ENCODE measurements at places on chromosomes 11 and 22.
A peak's percentile ranks its signal among the peaks of the same experiment; 100 is the strongest.

DNA sequence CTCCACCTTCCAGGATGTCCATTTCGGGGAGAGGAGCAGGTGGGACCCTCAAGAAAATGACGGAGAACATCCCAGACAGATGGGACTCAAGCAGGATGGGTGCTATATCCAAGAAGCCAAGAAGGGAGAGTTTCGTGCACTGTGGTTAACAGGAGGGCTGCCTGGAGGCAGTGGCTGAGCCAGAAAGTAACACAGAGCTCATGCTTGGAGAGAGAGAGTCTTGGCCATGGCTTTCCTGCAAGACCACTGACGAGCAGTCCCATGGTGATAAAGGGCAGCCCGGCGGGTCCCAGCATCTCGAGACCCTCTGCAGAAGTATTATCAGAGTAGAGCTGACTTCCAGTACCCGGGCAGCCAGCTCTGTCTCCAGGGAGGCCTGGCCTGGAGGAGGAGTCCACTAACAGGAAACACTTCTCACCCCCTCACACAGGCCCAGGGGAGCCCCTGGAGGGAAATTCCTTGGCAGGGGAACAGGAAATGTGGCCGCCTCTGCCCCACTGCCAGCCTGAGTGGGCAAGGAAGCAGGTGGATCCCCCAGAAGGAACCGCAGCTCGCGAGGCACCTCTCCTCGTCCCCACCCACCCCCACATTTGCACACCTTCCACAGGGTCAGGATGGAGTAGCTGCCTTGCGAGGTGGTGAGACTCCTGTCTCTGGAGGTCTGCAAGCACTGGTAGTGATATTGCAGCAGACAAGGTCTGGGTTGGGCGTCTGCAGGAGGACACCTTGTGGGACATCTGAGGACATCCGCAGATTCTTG lies 32.2 kb downstream of the CYTH4 start:
- peaks cover 67% of the 10 kb centered on the region for H3K4me1 ChIP-seq
- peak overlapping the region; percentile 96 for H3K27ac ChIP-seq
- H3K4me3 ChIP-seq: no peak overlapping the region
- H3K36me3 ChIP-seq: peaks cover 7% of the 10 kb centered on the region

DNA sequence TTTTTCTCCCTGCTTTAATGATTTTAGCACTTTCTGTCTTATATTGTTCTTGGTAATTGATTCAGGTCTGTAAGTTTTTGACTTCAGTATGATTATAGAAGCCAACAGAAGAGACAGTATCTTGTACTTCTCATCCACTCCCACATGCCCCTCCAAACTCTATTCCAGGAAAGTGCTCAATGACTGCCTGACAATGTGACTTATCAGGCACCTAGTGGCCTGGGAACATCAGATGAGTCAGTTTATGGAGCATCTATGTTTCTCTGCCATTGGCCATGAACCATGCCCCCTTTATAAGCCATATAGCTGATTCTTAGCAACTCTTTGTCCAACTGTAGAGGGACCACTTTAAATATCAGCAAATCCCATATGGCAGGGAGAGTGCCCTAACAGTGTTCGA lies 179.2 kb upstream of the MTMR2 start:
- H3K27me3 ChIP-seq: no peaks in the 10 kb centered on the region
- no peak overlapping the region for H3K4me3 ChIP-seq
- peaks cover 35% of the 10 kb centered on the region for H3K4me1 ChIP-seq
- H3K36me3 ChIP-seq: peaks cover 11% of the 10 kb centered on the region
- no peak for ATAC-seq
- no peak overlapping the region for H3K27ac ChIP-seq

DNA sequence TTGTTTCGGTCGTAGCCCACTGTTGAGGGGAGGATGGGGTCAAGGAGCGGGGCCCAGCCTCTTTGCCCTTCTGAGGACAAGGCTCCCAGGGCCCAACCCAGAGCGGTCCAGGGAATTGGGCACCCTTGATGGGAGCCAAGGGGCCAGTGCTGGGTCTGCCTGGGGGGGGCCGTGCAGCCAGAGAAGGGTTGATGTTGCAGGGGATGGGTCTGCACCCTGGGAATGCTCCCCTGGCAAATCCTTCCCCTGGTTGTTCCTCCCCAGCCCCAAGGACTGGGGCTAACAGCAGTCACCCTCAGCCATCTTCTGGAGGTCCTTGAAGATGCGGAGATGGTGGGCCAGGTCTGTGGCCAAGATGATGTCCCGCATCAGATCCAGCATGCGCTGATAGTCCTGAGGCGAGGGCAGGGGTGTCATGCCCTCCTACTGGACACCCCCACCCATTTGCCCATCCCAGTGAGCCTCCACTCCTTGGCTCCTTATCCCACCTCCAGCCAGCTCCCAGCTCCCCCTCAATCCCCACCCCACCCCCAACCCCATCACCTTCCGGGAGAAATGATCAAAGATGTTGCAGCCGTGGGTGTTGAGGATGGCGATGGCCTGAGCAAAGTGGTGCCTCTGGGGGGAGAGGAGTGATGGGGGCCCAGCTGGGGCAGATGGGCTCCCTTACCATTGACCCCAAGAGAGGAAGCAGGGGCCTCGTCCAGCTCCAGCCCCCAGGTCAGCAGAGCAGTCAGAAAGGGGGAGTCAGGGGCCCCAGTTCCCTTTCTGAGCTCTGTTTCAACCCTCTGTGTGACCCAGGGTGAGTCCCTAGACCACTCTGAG lies 95.0 kb downstream of the PDE2A start:
- no peak for ATAC-seq
- peaks cover 15% of the 10 kb centered on the region for H3K4me1 ChIP-seq
- H3K36me3 ChIP-seq: no peaks in the 10 kb centered on the region

DNA sequence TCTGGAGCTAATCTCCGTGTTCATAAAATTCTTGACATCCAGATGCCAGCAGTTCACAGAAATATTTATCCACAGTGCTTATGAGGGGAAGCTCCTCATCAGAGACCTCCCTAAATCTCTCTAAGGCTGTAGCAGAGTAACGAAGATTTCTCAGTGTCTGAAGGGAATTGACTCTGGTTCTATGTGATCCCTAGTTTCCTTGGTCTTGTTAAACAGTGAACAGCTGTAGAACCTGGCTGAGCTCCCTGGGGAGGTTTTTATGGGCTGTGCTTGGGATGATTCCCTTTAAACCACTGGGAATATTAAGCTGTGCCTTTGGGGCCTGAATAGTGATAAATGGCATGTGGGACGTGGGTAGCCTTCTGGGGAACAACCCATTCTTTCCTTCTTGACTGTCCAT lies 43.7 kb upstream of the ARHGAP20 start:
- H3K4me1 ChIP-seq: no peaks in the 10 kb centered on the region
- peaks cover 11% of the 10 kb centered on the region for H3K36me3 ChIP-seq
- no peaks in the 10 kb centered on the region for H3K27me3 ChIP-seq

- no peak overlapping the region for H3K27ac ChIP-seq
- peak; percentile 47 for ATAC-seq
- peaks cover 31% of the 10 kb centered on the region for H3K36me3 ChIP-seq
Measured at GRCh38 chr11:83241291-83241946, 44.7 kb downstream of the CCDC90B start.

DNA sequence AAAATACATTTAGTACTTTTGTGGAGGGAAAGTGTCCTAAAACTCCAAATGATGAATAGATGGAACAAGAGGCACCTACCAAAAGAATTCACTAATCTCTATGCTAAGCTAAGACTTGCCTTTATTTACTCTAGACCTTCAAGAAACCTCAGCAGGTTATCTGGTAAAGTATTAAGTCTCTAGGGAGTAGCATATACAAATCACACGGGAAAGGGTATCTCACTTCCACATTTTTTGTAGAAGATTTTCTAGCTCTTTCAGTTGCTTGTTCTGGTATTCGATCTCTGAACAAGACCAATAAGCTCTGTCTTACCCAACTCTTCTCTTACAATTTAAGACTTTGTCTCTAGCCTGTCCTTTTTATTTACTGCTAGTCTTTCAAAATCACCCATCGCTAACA lies 18.1 kb upstream of the CADM1 start:
- H3K4me1 ChIP-seq: no peaks in the 10 kb centered on the region
- H3K27ac ChIP-seq: no peak overlapping the region
- no peaks in the 10 kb centered on the region for H3K36me3 ChIP-seq
- no peak overlapping the region for H3K4me3 ChIP-seq
- no peak for ATAC-seq

DNA sequence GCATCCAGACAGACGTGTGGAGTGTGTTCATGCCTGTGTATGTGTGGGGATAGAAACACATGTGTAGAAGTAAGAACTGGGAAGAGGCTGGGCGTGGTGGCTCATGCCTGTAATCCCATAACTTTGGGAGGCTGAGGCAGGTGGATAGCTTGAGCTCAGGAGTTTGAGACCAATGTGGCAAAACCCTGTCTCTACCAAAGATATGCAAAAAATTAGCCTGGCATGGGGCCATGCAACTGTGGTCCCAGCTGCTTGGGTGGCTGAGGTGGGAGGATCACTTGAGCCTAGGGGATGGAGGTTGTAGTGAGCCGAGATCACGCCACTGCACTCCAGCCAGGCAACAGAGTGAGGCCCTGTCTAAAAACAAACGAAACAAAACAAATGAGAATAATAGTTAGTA lies 1166.6 kb downstream of the TBC1D22A start:
- H3K36me3 ChIP-seq: no peaks in the 10 kb centered on the region
- H3K27ac ChIP-seq: no peak overlapping the region
- peaks cover 33% of the 10 kb centered on the region for H3K27me3 ChIP-seq
- ATAC-seq: no peak
- no peak overlapping the region for H3K4me3 ChIP-seq

GRCh38 chr22:37999236-37999635 lies 14.9 kb upstream of the SOX10 start:
- no peak overlapping the region for H3K27ac ChIP-seq
- H3K4me3 ChIP-seq: no peak overlapping the region
- no peaks in the 10 kb centered on the region for H3K36me3 ChIP-seq
- peaks cover 12% of the 10 kb centered on the region for H3K27me3 ChIP-seq

GRCh38 chr11:371716-372590 lies 2.7 kb downstream of the B4GALNT4 start:
- H3K4me3 ChIP-seq: no peak overlapping the region
- peaks cover 57% of the 10 kb centered on the region for H3K27me3 ChIP-seq
- H3K27ac ChIP-seq: no peak overlapping the region
- no peak for ATAC-seq

DNA sequence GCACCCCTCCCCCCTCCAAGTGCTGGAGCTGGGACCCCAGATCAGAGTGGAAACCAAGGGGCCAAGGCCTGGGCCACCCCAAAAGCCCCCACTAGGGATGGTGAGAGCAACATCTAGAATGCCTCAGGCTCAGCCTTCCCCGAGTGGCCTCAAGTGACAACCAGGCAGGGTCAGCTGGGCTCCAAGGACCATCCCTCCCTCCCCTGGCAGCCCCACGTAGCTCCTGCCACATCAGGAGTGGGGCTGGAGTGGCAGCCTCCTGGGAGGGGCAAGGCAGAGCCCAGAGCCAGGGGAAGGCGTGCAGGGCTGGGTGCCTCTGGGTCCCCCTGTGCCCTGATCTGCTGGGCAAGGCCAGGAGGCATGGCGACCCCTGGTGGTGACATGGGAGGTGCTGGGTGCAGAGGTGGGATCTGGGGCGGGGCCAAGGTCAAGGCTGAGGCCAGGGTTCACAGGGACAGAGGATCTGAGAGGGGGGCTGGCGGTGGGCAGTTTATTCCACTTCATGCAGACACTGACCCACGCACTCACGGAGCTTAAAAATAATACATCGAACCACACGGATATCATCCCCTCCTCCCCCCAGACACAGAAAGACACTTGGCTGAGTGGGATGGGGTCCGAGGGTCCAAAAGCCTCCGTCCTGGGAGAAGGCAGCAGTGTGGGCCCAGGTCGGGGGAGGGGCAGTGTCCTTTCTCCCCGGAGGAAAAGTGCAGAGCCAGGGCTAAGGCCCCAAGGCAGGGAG lies 15.8 kb upstream of the EHD1 start:
- peaks cover 30% of the 10 kb centered on the region for H3K4me1 ChIP-seq
- no peaks in the 10 kb centered on the region for H3K27me3 ChIP-seq
- no peak overlapping the region for H3K4me3 ChIP-seq
- peak; percentile 92 for ATAC-seq

GRCh38 chr11:95922099-95922498 lies 1.8 kb downstream of the MTMR2 start:
- peaks cover 10% of the 10 kb centered on the region for H3K27me3 ChIP-seq
- no peak for ATAC-seq
- H3K36me3 ChIP-seq: no peaks in the 10 kb centered on the region
- no peak overlapping the region for H3K27ac ChIP-seq
- no peak overlapping the region for H3K4me3 ChIP-seq

- H3K27ac ChIP-seq: no peak overlapping the region
- no peaks in the 10 kb centered on the region for H3K4me1 ChIP-seq
- peaks cover 47% of the 10 kb centered on the region for H3K27me3 ChIP-seq
- ATAC-seq: no peak
Measured at GRCh38 chr22:19555651-19556050, 31.4 kb upstream of the CLDN5 start.

- H3K36me3 ChIP-seq: peaks cover 63% of the 10 kb centered on the region
- H3K4me1 ChIP-seq: peaks cover 33% of the 10 kb centered on the region
- peak overlapping the region; percentile 62 for H3K27ac ChIP-seq
- no peak for ATAC-seq
- no peak overlapping the region for H3K4me3 ChIP-seq
- no peaks in the 10 kb centered on the region for H3K27me3 ChIP-seq
Measured at GRCh38 chr11:72959998-72960731, 146.0 kb downstream of the ATG16L2 start.

DNA sequence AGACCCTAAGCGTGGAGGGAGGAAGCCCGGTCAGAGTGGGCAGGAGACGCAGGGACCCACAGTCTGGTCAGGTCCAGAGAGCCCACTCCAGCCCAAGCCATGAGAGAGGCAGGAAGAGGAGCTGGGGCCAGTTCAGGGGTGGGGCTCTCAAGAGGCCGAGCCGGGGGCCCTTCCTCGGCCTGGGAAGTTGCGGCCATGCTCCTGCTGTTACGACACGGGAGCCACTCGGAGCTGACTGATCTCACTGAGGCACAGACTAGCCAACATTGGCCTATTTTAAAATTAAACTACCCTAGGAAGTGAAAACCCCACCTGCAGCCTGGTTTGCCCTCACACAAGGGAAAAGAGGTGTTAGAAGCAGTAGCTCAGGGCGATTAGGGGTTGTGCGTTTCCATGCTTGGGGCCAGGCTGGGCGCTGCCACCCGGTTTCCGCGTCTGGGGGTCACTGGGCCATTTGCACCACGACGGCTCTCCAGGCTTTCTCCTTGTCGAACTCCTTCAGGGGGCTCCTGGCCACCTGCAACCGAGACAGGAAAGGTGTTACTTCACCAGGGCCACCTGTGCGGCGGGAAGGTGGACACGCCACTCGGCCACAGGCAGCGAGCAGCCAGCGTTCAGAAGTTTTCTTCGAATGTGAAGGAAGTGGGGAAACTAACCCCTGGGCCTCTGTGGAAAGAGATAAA lies 3.2 kb upstream of the TTLL8 start:
- no peak overlapping the region for H3K4me3 ChIP-seq
- no peak for ATAC-seq
- H3K27me3 ChIP-seq: peaks cover 85% of the 10 kb centered on the region
- H3K27ac ChIP-seq: no peak overlapping the region
- peaks cover 17% of the 10 kb centered on the region for H3K4me1 ChIP-seq

DNA sequence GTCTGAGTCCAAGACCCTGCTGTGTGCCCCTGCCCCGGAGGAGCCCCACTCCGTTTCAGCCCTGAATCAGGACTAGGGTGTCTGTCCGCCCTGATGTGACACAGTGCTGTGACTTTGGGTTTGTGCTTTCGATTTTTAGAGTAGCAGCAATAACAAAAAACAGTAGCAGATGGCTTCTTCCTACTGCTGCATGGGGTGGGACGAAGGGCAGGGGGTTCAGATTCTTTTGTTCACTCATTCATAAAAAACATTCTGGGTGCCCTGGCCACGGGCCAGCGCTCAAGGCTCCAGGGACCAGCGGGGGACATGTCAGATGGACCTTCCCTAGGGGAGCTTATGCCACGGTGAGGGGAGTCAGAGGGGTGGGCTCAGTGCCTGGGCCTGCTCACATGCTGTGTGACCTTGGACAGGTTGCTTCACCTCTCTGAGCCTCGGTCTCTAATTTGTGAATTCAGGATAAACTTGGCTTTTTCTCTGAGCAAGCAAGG lies 24.6 kb upstream of the PRR5 start:
- peaks cover 31% of the 10 kb centered on the region for H3K4me1 ChIP-seq
- H3K4me3 ChIP-seq: peak overlapping the region; percentile 47
- no peaks in the 10 kb centered on the region for H3K36me3 ChIP-seq
- no peak for ATAC-seq
